Stimulated activated naive CD4-positive, alpha-beta T cell (primary cell): ENCODE measurements at places on chromosomes 4 and X.

- DNase-seq: peak; percentile 58
Observed at GRCh38 chrX:40105835-40106675, 8.3 kb upstream of the BCOR start.

GRCh38 chr4:167885872-167886271, 206.5 kb upstream of the ANXA10 start:
- no peak for DNase-seq

DNA sequence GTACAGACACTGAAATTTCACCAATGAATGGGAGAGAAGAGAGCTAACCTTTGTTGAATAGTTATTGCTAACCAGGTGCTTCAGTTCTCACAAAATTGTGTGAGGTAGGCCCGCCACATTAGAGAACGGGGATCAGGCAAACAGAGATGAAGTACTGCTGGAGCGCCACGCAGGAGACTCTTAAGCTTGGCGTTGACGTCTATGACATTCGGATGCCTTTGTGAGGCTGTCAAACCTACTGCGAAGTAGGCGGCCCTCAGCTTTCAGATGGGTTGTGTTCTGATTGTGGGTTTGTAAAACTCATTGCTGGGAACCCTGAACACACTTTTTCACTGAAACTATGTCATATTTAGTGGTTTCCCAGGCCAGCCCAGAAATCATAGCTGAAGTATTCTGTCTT, 173.6 kb downstream of the CBR4 start:
- no peak for DNase-seq

DNA sequence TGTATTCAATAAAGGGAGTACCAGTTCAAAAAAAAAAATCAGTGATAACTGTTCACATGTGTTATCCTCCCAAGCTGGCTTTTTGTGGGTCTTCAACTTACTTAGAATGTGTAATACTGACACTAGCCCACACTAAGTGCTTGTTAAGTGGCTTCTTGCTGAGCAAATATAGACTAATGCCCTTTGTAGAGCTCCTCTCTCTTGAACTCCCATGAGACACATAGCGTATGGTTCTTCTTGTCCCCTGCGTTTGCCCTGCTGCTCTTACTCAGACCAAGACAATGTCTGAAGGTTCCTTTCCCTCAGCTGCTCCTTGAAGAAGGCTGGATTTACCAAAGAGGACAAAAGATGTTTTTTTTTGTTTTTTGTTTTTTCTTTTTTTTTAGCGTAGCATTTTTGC, 110.9 kb downstream of the FRAS1 start:
- no peak for DNase-seq

DNA sequence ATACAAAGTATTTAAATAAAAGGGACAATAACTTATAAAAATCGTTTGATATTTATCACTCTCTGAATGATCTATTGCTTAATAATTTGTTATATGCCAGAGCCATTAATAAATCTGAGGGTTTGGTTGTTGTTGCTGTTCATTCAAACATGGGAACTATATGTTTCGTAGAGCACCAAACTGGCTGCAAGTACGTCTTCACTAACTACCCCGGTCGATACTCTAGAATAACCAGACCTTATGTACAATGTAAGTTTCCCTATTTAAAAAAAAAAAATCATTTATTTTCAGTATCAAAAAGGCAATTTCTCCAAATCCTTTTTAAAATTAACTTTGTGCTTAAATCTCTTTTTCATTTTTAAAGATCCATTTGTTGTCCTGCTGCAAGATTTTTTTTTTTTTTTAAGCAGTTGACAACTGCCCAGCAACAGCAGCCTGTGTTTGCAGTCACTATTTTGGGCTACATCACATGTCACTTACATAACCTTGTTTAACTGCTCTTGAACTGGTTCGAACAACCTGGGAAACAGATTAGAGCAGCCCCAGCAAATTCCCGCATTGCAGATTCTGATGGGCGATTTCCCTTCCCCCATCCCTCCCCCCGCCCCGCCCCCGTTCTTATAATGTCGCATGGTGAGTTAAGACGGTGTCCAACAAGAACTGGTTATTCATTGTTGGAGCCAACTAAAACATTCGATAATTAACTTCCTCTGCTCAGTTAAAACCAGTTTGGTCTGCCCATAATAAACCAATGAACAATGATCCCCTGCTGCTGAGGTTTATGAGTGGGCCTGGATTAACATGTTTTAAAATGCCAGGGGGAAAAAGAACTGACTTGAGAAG, 238.9 kb downstream of the NR3C2 start:
- no peak for DNase-seq
